ENCODE measurements at places on chromosomes 5 and 9.

- no peak for DNase-seq
Measured at GRCh38 chr9:134886413-134886913, 5.9 kb downstream of the FCN2 start.

GRCh38 chr9:129500161-129500862 lies 120.6 kb downstream of the C9orf50 start:
- no peak for DNase-seq

- no peak for DNase-seq
Measured at GRCh38 chr9:116870566-116870965, 183.5 kb downstream of the TRIM32 start.

GRCh38 chr9:18887546-18887945 lies 145.5 kb downstream of the SAXO1 start:
- no peak for DNase-seq

- no peak for DNase-seq
Measured at GRCh38 chr9:124280176-124280691, 22.5 kb downstream of the NEK6 start.

DNA sequence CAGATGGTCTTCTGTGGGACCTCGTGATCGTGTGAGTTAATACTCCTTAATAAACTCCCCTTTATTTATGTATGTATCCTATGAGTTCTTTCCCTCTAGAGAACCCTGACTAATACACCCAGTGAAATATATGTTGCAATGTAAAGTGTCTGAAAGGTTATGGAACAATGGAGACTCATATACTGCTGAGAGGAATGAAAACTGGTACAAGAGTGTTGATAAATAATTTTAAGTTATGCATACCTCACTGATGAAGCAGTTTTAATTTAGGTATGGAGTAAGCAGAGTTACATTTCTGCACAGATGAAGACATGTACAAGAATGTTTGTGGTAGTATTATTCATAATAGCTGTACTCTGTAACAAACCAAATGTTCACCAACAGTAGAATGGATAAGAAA lies 438.3 kb downstream of the TAF11L14 start:
- DNase-seq: no peak

GRCh38 chr9:123039617-123040219 lies 6.3 kb downstream of the GPR21 start:
- DNase-seq: no peak

DNA sequence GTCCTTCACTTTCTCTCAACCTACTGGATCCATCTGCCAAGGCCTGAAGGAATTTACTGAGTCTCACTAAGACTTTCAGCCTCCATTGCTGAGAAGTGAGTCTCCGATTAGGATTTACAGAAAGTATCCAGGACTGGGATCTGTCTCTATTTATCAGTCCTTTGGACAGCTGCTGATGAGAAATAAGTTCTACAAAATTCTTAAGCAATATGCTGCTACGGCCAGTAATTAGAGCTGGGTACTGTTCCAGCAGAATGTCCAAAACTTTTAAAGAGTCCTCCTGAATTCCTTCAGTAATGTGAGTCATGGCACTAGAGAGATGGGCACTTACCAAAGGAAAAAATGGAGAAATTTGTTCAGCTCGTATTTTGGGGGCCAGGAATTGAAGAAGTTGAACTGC lies 5.9 kb downstream of the TEX10 start:
- no peak for DNase-seq

DNA sequence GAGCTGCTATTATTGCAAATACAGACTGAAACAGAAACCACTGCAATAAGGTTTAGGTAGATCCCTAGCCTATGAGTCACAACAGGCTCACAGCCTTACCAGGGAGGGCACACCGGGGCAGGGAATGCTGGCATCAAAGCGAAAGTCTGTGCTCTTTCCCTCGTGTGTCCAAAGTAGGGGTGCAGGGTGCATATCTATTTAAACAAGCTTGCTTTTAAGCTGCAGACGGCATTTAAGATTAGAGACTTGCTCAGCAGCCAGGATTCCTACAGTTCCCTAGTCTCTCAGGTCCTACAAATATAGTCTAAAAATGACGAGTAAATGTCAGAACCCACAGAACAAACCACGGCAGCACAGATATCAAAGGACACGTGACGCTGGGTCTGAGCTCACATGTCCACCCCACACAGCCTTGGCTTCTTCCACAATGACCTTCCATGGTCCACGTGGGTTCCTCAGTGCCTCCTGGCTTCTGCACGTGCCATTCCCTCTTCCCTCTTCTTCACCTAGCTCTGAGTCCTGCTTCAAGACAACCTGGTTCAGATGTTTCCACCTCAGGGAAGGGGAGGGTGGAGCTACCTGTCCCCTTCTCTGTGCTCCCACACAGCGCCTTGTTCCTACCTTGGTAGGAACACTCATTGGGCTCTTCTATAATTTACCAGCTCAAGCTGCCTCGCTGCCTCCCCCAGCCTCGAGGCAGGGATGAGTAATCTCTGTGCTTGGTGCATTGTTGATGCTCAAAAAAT lies 193.2 kb downstream of the MAPKAP1 start:
- peak; percentile 60 for DNase-seq

DNA sequence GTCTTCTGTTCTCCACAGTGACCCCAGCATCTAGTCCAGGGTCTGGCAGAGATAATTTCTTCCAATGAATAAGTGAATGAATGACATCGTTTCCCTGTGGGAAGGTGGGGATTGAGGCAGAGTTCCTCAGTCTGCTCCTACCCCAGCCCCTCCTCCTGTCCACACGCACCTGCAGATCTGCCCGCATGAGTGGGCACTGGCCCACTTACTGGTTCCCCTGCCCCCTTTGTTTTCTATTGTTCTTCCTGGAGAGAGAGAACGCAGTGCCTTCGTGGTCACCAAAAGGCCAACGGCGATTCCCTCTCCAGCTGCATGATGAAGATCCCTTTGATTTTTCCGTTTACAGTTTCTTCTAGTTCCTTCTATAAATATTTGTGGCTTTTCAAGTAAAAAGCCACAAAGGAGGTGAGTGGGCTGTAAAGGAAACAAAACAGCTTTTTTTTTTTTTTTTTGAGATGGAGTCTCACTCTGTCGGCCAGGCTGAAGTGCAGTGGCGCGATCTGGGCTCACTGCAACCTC lies 5.8 kb upstream of the FPGS start:
- DNase-seq: no peak

- peak; percentile 32 for DNase-seq
Measured at GRCh38 chr5:133938929-133939328, 29.5 kb downstream of the C5orf15 start.

DNA sequence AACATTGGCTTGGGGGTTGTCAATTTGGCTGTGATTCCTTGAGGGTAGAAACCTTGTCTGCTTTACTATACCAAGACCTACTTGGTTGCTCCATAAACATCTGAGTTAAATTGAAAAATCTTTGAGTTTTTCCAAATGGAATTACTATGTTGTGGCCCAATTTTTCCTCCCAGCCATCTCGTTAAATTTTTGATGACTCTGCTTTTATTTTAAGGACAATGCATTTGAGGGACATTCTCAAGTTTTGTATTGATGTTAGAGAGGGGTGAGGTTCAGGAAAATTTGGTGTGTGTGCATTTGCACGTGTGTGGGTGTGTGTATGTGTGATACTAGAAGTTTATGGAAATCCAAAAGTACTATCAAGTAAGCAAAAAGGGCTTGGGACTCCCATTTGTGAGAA lies 491.4 kb upstream of the KLF4 start:
- no peak for DNase-seq

GRCh38 chr9:71664566-71664965 lies 103.7 kb downstream of the CEMIP2 start:
- DNase-seq: no peak

DNA sequence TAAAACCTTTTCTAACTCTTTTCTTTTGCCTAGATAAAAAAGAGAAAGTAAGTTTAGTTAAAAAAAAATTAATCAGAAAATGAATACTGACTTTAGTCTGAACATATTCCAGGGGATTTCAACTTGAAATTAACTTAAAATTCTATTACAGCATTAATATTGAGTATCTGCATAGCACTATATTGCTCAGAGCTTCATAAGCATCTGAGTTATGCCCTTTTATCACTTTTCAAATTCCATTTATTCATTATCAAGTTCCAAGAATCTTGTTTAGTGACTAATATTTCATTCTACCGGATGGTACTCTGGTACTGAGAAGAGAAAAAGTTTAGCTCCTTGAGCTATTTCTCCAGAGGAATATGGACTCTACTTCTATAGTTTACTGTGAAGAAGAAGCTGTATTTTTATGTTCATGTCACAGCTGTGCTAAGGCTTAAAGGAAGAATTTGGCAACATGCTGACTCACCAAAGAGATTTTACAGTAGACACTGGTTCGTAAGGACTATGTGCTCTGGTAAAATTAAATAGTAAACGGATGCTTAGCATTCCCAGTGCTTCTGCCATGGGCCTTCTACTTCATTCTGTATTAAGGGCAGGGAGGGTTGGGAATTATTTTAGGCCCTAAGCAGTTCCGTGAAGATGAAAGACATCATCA lies 285.2 kb upstream of the SEMA6A start:
- DNase-seq: no peak

- peak; percentile 71 for DNase-seq
Measured at GRCh38 chr5:79229357-79230174, 6.4 kb upstream of the JMY start.

DNA sequence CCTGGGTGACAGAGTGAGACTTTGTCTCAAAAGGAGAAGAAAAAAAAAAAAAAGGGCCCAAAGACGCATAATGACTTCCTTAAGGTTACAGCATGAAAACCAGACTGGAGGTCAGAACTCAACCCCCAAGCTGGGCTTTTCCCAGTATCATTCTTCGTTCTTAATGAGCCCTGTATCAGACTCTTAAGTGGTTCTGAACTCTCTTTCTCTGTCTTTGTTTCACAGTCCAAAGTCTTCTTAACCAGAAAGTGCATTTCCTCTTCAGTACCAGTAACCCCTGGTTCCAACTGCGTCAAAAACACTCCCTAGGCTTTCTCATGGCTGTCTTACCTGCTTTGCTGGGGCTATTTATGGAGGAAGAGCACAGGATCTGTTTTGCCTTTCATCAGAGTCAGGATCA lies 38.4 kb upstream of the SHB start:
- no peak for DNase-seq

DNA sequence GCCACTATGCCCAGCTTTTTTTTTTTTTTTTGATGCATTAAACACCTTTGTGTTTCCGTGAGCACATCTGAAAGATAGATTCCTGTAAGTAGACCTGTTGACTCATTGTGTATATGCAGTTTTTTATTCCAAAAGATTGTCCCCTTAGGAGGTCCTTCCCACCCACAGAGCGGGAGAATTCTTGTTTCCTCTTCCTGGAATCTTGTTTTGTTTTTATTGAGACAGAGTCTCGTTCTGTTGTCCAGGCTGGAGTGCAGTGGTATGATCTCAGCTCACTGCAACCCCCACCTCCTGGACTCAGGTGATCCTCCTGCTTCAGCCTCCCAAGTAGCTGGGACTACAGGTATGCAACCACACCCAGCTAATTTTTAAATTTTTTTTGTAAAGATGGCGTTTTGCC lies 7.6 kb downstream of the PTPA start:
- no peak for DNase-seq

DNA sequence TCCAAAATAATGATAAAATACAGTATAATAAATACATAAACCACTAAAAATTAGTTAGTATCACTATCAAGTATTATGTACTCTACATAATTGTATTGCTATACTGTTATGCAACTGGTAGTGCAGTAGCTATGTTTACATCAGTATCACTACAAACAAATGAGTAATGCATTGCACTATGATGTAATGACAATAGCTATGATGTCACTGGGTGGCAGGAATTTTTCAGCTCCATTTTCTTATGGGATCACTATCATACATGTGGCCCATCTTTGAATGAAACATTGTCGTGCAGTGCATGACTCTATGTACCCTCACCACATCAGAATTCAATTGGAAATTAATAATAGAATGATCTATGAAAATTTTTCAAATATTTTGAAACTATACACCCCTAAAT lies 201.3 kb downstream of the MPDZ start:
- no peak for DNase-seq

- no peak for DNase-seq
Measured at GRCh38 chr5:95162231-95162992, 122.5 kb downstream of the MCTP1 start.

DNA sequence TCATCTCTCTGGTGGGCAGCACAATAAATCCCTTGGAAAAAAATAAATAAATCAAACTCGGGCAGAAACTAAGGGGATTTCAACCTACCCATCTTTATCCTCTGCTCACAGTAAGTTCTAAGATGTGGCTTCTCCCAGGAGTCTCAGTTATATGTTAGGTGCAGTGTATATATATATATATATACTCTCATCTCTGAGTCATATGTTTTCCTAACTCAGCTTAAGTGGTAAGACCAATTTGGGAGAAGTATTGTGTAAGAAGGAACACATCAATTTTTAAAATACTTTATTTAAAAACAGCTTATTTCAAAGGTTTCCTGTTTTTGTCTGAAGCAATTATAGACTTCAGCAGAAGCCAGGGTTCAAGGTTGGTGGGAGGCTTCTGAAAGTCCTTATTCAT lies 20.3 kb upstream of the OSMR start:
- no peak for DNase-seq

GRCh38 chr9:127767909-127768331 lies 10.5 kb downstream of the SH2D3C start:
- no peak for DNase-seq

GRCh38 chr5:79612667-79613198 lies 492 bp downstream of the TENT2 start:
- no peak for DNase-seq

GRCh38 chr5:1086871-1087270 lies 25.0 kb downstream of the SLC12A7 start:
- DNase-seq: no peak

DNA sequence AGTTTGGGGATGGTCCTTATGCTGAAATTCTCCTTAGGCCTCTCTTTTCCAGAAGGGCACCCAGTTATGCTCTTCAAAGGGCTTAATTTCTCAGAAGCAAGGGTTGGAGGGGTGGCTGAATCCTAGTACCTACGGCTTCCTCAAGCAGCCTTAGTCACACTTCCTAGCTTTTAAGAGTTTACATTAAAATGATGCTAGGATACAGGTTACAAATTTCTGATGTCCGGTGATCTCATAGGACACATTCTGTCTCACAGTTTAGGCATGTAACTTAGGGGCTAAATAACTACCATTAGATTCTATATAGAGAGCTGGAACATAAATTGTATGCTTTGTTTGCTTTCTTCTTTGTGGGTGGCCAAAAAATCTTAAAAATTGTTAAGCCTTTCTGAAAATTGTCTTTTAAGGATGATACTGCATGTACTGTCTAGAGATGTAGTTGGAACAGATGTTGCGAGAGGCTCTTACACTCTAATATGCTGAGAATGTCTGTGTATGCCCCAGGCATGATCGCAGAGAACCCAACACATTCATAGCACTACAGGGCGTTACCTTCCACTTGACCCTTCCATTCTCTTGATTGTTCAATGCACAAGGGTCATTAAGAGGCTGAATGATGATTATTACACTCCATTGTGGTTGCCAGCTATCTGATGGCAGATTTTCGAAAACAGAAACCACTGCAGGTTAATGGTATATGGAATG lies 139.1 kb downstream of the TMEM38B start:
- no peak for DNase-seq

- DNase-seq: no peak
Measured at GRCh38 chr9:75389101-75389500, 300.8 kb downstream of the OSTF1 start.

- DNase-seq: no peak
Measured at GRCh38 chr5:72991394-72991793, 35.6 kb downstream of the FCHO2 start.

GRCh38 chr9:36924757-36925432 lies 109.2 kb downstream of the PAX5 start:
- no peak for DNase-seq

- DNase-seq: no peak
Measured at GRCh38 chr5:54869691-54870090, 115.7 kb downstream of the ESM1 start.
